Motor neuron (in vitro differentiated cells): ENCODE measurements at places on chromosomes 1 and 21. TPM values are rescaled to one million over a fixed set of nuclear protein-coding genes. Genes with fewer than 3 reads are reported as not detected.

GRCh38 chr1:173134800-173135199, 72.3 kb downstream of the TNFSF4 start:
- ATAC-seq = no peak

CFHR3 gene
- total RNA-seq = 0.23 and 0.67 TPM in 2 replicates

AIRE gene
- 0.42 TPM in 1 of 2 replicates, not detected in the other for total RNA-seq

GRCh38 chr21:35138665-35139381, 89.7 kb upstream of the RUNX1 start:
- ATAC-seq = peak; percentile 55

RAD54L gene
- total RNA-seq = 0.65 and 1.3 TPM in 2 replicates

CRP gene
- 0.42 TPM in 1 of 2 replicates, not detected in the other for total RNA-seq

ABCG1 gene
- 0.54 and 0.89 TPM in 2 replicates for total RNA-seq

MX1 gene
- 0.49 and 1.3 TPM in 2 replicates for total RNA-seq
